ENCODE measurements at places on chromosomes 1 and 21. TPM values are rescaled to one million over a fixed set of nuclear protein-coding genes. Genes with fewer than 3 reads are reported as not detected.

DNA sequence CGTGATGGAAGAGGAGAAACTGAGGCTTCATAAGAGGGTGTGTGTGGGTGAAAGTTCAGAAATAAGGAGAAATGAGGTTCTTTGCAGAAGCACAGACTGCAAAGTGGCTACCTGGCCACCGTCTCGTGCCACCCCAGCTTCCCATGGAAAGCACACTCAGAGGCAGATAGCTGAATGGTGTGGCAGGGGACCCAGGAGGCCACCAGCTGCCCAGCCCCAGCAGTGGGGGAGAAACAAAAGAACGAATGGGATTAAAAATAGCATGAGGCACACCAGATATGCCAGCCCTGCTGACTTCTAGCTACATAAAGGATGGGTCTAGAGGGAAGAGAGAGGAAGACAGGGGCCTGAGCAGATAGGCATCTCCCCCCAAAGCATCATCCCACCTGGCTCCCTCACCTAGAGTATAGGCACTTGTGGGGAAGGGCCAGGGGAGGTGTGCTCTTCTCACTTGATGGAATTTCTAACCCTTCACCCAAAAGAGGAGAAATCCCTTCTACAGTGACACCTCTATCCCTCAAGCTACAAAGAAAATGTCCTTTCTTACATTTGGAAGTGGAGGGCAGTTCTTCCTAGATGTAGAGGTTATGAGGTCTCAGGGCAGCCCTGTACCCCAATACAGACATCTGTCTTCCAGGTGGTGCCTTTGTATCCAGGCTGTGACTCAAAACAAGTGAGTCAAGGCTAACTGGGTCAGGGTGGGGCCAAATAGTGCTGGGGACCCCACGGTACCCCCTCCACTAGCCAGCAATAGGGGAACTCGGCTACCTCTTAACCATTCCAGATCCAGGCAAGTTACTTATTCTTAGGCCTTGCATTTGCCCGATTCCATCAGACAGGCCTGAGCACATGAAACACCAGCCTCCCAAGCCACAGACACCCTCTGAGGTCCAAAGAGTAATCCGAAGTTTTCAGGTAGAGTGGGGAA, 3.5 kb downstream of the HDGF start:
- DNase-seq, result peak; percentile 9

GRCh38 chr1:90728502-90729287, 11.6 kb upstream of the BARHL2 start:
- no peak for DNase-seq

- peak; percentile 28 for DNase-seq
Measured at GRCh38 chr1:228646717-228647522, 88.4 kb upstream of the RHOU start.

- DNase-seq, result no peak
Measured at GRCh38 chr21:39119891-39120290, 63.4 kb downstream of the PSMG1 start.

DNA sequence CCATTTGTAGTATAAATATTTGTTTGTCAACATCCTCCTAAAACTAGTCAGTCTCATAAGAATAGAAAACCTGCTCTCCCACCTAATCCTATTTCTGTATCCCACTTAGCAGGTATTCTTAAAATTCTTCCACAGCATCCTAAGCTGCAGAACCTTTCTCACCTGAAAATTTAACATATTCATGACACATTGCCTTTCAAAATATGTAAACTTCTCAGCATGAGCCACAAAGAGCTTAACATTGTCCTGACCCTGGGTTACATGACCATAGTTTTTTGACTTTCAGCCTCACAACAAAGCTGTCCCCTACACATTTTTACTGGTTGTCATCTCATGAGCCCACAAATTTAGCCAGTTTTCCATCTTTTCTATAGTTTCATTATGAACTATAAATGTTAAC, 712.1 kb downstream of the LTN1 start:
- no peak for DNase-seq

The IL12RB2 gene
- not detected for total RNA-seq

Data from lung microvascular endothelial cell (primary cell).